ENCODE measurements at places on chromosomes 6 and 20.

GRCh38 chr20:38349856-38350255 lies 3.6 kb downstream of the LBP start:
- no peak for DNase-seq

- DNase-seq, result no peak
Observed at GRCh38 chr6:20569000-20569610, 34.8 kb downstream of the CDKAL1 start.

DNA sequence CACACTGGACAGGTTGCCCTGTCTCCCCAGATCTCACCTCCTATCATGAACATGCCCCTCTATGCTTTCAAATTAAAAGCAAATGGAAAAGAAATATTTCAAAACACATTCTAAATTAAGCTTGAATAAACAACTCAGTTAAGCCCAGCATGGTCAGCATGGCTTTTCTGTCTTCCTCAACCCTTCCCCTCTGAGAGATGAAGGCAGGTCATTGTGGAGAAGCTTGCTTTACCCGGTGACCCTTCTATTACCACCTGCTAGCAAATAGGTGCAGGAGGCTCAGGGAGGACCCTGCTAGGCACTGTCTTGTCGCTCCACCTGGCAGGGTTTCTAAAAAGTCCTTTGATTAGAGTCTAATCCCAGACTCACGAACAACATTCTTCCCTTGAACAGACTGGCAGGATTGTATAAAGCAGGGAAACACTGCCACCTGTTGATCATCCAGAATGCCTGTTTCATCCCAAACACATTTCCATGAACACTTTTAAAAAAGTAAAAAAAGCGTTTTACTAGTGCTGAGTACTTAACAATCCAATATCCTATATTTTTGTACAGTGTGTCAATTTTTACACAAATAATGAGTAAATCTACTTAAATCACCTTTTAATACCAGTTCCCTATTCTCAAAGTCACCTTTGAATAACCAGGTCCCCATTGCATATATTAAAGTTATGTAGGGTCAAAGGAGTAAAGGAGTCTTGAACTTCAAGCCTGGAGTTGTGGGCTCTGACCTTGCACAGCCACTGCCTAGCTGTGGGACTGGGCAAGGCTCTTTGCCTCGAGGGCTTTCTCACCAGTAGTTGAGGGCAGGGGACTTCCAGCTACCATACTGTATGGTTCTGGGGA lies 75.5 kb downstream of the GPR6 start:
- peak; percentile 76 for DNase-seq

GRCh38 chr20:5811746-5812145 lies 61.5 kb downstream of the SHLD1 start:
- no peak for DNase-seq

DNA sequence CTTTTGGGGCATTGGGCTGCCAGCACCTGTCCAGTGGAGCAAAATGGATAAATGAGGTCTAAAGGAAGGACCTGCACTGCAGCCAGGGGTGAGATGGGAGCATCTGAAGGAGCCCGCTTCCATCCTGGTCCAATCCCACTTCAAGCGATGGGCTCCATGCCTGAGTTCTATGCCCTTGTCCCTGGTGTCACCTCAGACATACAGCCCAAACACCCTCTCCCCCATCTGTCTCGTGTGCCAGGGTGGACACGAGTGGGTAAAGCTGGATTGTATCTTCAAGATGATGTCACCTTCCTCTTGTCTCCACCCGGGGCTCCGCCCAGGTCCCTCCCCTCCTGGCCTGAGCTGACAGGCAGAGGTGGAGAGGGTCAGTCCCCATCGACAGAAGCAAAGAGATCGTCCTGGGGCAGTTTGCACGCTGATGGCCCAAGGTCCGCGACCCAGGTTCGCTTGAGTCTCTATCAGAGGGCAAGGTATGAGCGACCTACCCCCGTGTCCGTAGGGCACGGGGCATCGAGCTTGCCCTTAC lies 544 bp downstream of the SMIM29 start:
- DNase-seq, result no peak

GRCh38 chr6:140571145-140571544 lies 1196.7 kb upstream of the CITED2 start:
- no peak for DNase-seq

DNA sequence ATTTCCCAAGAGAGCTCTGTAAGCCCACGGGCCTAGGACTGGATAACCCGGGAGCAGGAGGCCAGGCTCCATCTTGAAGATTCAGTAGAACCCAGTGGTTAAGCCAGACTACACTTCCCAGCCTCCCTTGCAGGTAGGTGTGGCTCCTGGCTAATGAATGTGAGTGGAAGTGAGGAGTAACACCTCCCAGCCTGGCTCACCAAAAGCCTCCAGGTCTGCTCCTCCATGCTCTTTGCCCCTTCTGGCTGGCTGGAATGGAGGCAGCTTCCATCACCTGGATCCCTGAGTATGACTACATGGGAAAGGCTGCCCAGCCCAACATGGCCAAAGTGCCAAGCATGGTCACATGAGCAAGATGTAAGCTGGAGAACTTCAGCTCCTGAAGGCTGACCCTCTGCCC lies 9.7 kb downstream of the LRRN4 start:
- peak; percentile 31 for DNase-seq

- DNase-seq, result no peak
Observed at GRCh38 chr6:16690608-16691142, 70.6 kb downstream of the ATXN1 start.

GRCh38 chr6:69878795-69879194 lies 12.4 kb downstream of the COL19A1 start:
- DNase-seq, result no peak

DNA sequence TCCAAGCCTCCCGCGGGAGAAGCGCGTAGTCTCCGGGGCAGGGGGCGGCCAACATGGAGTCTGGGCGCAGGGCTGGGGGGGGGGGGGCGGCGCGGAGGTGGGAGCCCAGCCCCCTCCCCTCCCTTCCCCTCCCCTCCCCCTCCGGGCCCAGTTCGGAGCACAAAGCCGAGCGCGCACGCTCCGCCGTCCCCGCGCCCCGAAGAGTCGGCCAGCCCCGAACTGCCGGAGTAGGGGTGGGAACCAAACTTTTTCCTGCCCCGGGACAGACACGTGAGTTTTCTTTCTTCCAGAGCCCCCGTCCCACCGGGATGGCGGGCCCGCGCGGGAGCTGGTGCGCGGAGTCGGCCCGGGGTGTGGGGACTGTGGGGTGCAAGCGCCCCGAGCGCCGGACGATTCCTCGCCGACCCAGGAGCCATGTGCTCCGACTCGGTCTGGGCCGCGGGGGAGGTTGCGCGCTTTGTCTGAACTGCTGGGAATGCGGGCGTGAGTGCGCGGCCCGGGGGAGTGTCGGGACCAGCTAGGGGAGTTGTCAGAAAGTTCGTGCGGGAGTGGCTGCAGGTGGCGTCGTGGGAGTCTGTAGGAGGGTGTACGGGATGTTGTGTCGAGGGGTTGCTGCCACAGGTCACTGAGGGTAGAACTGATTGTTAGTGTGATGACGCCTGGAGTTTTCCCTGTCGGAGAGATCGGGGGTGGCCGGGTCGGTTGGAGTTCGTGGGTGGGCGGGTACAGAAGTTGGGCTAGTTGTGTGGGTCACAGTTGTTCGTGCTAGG lies 1.2 kb downstream of the TGIF2 start:
- DNase-seq, result peak; percentile 94

GRCh38 chr6:107132330-107132954 lies 17.1 kb upstream of the BEND3 start:
- peak; percentile 55 for DNase-seq

- DNase-seq, result peak; percentile 70
Observed at GRCh38 chr20:21101453-21101931, 4.7 kb downstream of the LINC00237 start.

DNA sequence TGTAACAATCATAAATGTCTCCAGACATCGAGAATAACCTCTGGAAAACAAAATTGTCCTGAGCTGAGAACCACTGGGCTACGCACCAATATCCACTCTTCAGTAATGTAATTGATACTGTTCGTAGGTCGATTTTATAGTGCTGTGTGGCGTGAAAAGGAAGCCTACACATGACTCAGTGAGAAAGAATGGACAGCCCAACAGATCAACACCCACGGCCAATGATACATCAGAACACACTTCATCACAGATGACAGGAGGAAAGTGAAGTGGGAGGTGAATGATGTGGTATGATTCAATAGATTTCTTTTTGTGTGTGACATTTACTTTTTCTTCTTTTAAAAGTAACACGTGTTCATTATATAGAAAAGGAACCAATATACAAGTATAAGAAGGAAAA lies 93.5 kb downstream of the RPS12 start:
- no peak for DNase-seq

DNA sequence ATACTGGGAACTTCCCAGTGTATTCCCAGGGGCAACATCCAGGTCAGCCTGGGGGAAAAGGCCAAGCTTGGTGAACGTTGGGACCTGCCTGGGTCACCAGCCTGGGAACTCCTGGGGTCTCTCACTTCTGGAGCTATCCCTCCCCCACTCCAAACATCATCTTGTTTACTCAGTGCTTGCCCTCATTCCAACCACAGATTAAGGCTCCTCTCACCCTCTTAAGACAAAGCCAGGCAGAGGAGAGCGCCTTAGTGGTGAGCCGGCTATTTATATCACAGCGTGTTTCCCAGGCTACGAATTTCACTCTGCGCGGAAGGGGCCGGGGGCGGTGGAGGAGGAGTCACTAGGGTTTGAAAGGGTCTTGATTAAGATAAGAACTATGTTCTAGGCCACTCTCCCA lies 12.1 kb downstream of the PRPH2 start:
- DNase-seq, result peak; percentile 59

GRCh38 chr6:18266523-18266912 lies 2.2 kb upstream of the DEK start:
- DNase-seq, result no peak

DNA sequence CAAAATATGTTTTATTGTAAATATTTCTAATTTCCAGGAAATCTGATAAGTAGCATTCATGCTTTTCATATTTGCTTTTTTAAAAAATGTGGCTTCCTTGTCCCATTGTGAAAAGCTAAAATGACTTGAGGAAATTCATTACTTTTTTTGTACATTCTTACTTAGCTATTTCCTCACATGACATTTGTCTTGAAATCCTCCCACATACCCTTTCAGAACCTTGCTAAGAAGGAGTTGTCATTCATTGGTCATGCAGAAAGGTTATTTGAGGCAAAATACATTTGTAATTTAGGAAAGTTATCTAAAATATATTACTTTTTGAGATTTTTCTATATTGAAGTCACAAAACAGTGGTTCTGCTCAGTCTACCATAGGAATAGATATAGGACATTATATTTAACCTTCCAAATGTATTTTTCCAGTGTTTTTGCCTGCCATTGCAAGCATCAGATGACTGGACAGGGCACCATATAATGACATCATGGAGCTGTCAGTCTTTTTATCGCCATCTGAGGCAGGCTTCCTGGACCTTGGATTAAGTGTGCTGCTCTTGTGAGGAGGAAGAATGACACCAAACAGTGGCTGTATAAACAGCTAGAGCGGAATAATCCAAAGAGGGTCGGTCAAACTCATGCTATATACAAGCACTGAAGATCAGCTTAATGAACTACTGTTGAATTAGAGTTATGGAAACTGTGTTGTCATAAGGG lies 109.4 kb upstream of the HCRTR2 start:
- no peak for DNase-seq

DNA sequence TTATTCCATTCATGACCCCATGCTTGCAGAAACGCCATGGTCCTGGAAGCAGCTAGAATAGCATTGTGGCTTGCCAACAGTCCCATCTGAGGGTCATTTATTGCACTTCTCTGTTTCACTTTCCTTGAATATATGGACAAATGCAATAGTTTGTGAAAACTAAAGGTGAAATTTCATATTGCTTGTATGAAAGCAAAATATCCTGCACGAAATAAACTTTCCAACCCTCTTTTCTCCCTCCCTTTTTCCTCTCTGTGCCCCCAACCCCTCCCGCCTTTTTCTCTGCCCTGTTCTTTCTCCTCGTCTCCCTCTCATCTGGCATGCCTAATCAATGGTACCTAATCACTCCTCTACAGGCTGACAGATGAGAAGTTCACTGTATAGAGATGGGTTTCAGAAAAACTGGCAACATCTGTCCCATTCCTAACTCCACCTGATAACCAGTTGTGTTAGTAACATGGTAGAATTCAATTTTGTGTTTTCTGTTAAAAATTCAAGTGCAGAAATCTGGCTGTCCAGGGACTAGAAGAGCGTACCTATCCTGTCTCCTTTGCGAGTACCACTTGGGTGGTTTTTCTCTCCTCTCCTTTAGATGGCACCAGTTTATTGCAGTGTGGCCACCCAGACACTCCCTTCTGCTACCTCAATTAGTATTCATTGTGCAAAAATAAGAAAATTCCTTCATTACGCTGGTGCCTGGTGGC lies 198.6 kb downstream of the FOXA2 start:
- no peak for DNase-seq

- peak; percentile 98 for DNase-seq
Observed at GRCh38 chr6:29632789-29633533, at the start of gene GABBR1. Gene GABBR1 (minus strand): TSS chr6:29633183. CDS start chr6:29632385, 798 bp downstream.

- DNase-seq, result no peak
Observed at GRCh38 chr6:6317825-6318733, 2.4 kb downstream of the F13A1 start.

DNA sequence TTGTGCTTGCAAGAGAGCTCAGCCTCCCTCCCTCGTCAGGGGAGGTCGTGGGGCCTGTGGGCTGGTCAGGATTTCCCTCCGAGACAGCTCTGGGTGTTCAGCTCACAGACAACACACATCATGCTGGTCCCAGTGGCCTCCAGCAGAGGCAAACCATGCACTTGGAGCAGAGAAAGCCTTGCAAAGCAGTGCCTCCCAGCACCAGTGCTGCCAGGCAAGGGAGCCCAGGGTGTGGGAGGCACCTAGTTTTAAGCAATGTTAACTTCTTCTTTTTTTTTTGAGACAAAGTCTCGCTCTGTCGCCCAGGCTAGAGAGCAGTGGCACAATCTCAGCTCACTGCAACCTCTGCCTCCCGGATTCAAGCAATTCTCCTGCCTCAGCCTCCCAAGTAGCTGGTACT lies 34.0 kb upstream of the INSM1 start:
- no peak for DNase-seq

- DNase-seq, result no peak
Observed at GRCh38 chr20:45592574-45593189, 13.6 kb upstream of the WFDC8 start.

GRCh38 chr6:3732345-3733141 lies 19.0 kb downstream of the PXDC1 start:
- peak; percentile 53 for DNase-seq

DNA sequence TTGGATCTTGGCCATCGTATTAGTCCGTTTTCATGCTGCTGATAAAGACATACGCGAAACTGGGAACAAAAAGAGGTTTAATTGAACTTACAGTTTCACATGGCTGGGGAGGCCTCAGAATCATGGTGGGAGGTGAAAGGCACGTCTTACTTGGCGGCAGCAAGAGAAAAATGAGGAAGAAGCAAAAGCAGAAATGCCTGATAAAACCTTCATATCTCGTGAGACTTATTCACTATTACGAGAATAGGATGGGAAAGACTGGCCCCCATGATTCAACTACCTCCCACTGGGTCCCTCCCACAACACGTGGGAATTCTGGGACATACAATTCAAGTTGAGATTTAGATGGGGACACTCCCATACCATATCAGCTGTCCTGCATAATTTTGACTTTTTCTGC lies 20.1 kb upstream of the REPS1 start:
- DNase-seq, result no peak

- no peak for DNase-seq
Observed at GRCh38 chr6:45555981-45556771, 178.4 kb upstream of the SUPT3H start.

Data from kidney (tissue), 22 donors.